ENCODE measurements at places on chromosomes 7 and 10. TPM values are rescaled to one million over a fixed set of nuclear protein-coding genes. Genes with fewer than 3 reads are reported as not detected.

Gene ZNF804B
- not detected for total RNA-seq

Gene KCP
- not detected for total RNA-seq

Gene REEP3
- total RNA-seq = 34.5 TPM

Gene TRIM50
- not detected for total RNA-seq

Gene MSS51
- 1.4 TPM for total RNA-seq

Measured in bladder microvascular endothelial cell (primary cell).